NCI-H2171 (cell line): ENCODE measurements at places on chromosomes 5 and 9.

DNA sequence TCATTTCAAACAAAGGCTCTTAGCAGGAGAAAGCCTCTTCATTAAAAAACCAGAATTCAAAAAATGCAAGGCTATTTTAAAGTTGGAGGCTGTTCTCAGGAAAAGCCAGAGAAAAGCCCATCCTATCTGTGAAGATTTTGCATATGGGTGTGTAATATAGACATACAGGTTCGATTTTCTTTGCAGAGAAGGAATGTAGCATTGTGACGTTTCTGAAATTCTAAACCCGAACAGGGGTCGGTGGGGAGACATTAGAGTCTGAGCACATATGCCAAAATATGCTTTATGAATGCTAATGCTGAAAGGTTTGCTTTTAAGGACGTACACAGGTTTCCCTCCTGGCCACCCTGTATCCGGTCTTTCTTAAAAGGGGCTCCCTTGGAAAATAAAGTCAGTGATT lies 363.1 kb upstream of the PAPPA start:
- DNase-seq: no peak

- no peak for DNase-seq
Measured at GRCh38 chr5:180054226-180054625, 17.3 kb downstream of the RNF130 start.

DNA sequence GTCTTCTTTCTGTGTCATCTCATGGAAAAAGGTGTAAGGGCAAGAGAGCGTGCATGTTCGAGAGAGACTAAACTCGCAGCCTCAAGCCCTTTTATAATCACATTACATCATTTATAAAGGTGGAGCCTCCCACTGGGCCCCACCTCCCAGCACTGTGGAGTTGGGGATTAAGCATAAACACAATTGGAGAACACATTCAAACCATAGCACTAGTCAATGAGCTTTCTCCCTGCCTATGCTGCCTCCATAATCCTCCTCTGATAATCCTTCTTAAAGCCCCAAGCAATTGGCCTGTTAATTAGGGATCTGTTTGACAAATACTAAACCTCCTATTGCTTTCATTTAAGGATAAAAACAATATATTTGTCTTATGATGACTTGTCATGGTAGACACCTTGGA lies 99.6 kb downstream of the NMUR2 start:
- no peak for DNase-seq

GRCh38 chr5:53429706-53430105 lies 50.7 kb upstream of the FST start:
- no peak for DNase-seq

DNA sequence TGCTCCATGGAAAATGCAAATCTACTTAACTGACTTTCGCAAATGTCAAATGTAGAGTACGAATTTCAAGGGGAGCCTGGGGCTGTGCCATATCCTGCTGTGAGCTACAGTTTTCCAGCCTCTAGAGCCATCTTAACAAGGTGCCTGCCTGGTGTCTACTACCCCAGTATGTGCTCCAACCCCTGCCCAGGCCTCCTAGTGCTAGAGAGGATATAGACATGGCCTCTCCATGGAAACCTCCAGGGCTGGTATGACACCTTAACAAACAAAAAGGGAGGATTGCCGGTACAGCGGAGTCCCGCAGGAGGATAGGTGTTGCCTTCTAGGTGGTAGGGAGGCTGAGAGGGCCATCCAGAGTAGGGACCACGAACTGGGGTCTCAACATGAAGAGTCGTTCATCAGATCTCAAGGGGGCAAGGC lies 13.6 kb upstream of the IL3 start:
- no peak for DNase-seq

DNA sequence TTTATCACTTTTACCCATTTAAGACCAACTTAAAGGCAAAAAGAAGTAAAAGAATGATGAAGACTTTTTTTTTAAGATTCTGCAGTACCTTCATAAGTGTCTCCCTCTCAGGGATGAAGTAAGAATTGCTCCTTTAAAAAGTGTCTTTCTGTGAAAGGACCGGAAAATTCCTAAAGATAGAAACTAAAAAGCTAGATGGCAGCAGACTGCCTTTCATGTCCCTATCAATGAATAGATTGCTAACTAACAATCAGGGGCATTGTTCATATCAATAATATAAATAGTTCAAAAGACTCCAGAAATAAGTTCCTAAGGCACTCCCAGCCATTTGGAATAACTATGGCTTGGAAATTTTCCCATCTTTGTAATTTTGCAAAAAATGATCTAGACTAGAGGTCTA lies 558.0 kb downstream of the PDE4D start:
- no peak for DNase-seq

- DNase-seq: no peak
Measured at GRCh38 chr5:2492476-2492875, 259.0 kb downstream of the IRX2 start.

- no peak for DNase-seq
Measured at GRCh38 chr5:42579320-42579719, 156.1 kb downstream of the GHR start.

DNA sequence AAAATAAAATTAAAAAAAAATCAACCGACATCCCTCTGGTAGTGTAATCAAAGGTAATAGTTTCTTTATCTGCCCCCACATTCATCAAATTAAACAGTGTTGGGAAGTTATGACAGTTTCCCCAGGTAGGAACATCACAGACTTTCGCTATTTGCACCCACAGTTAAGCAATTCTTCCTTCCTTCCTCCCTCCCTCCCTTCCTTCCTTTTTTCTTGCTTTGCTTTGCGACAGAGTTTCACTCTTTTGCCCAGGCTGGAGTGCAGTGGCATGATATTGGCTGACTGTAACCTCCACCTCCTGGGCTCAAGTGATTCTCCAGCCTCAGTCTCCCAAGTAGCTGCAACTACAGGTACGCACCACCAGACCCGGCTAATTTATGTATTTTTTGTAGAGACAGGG lies 10.8 kb upstream of the BICD2 start:
- DNase-seq: no peak

GRCh38 chr9:90156318-90156717 lies 486.3 kb downstream of the DIRAS2 start:
- no peak for DNase-seq
